H9 (cell line): ENCODE measurements at places on chromosomes 1 and 21. TPM values are rescaled to one million over a fixed set of nuclear protein-coding genes. Genes with fewer than 3 reads are reported as not detected.

The ADAMTS4 gene
- total RNA-seq: 7.0 and 9.1 TPM in 2 replicates

- H3K27ac ChIP-seq: no peak overlapping the region
- no peaks in the 10 kb centered on the region for H3K27me3 ChIP-seq
- no peak overlapping the region for H3K4me3 ChIP-seq
- no peak for DNase-seq
- H3K36me3 ChIP-seq: no peaks in the 10 kb centered on the region
- no peaks in the 10 kb centered on the region for H3K4me1 ChIP-seq
These were observed 3.2 kb downstream of the GSTM2 start for GRCh38 chr1:109671067-109671466.

The LY9 gene
- total RNA-seq: not detected in 2 replicates

DNA sequence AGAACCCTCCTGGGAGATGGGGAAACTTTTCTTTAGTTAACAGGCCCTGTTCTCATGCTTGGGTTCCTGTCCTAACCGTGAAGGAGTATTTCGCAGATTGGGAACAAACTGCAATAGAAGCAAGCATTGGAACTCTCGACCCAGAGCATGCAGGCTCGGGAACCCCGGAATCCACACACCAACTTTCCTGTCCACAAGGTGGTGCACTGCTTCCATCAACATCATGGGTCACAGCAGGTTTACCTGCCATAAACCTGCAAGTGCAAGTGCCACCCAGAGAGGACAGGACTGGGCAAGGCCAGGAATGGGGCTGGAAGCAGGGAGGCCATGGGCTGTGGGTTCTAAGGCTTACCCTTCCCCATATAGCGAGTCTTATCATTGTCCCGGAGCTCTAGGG is 6.9 kb downstream of the ENO1 start:
- H3K27ac ChIP-seq: no peak overlapping the region
- H3K4me1 ChIP-seq: peaks cover 8% of the 10 kb centered on the region; the same call in 1 of the 2 replicates
- no peak for DNase-seq
- peaks cover 98% of the 10 kb centered on the region for H3K36me3 ChIP-seq
- no peak overlapping the region for H3K4me3 ChIP-seq

GRCh38 chr1:183023601-183024316 is 539 bp downstream of the LAMC1 start:
- H3K27ac ChIP-seq: no peak overlapping the region
- H3K27me3 ChIP-seq: no peaks in the 10 kb centered on the region
- H3K4me1 ChIP-seq: peaks cover 7% of the 10 kb centered on the region
- DNase-seq: peak; percentile 90

GRCh38 chr1:233738850-233739249 is 124.9 kb downstream of the KCNK1 start:
- H3K27me3 ChIP-seq: no peaks in the 10 kb centered on the region
- DNase-seq: peak; percentile 74
- no peak overlapping the region for H3K27ac ChIP-seq

DNA sequence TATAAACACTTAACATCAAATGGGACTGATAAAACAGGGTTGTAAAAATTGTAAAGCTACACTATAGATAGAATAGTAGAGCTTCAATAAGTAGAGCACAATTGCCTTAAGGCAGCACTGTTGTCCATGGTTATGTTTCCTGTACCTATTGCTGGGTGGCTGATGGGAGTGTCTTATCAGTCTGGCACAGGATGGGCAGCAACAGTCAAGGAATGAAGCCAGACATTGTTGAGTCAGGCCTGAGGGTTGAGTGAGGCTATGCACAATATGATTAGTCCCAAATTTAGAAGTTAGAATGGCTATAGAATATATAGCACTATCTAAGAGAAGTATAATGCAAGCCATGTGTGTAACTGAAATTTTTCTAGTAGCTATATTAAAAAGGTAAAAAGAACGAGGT is 25.0 kb upstream of the CD1D start:
- no peaks in the 10 kb centered on the region for H3K36me3 ChIP-seq
- H3K4me1 ChIP-seq: no peaks in the 10 kb centered on the region
- no peak overlapping the region for H3K27ac ChIP-seq

- no peaks in the 10 kb centered on the region for H3K4me1 ChIP-seq
- DNase-seq: no peak
- peak overlapping the region; percentile 22 for H3K27ac ChIP-seq
- peak overlapping the region; percentile 98 for H3K4me3 ChIP-seq
These were observed 3.5 kb downstream of the GAS5 start for GRCh38 chr1:173864179-173864867.

- no peak for DNase-seq
- no peak overlapping the region for H3K4me3 ChIP-seq
- no peaks in the 10 kb centered on the region for H3K27me3 ChIP-seq
- no peaks in the 10 kb centered on the region for H3K4me1 ChIP-seq
These were observed 321.7 kb upstream of the USP25 start for GRCh38 chr21:15408089-15408488.

The FCRL1 gene
- not detected in 2 replicates for total RNA-seq

GRCh38 chr21:41837756-41838297 is 41.3 kb downstream of the PRDM15 start:
- peaks cover 33% of the 10 kb centered on the region; the same call in 2 of the 3 replicates for H3K36me3 ChIP-seq
- DNase-seq: no peak
- H3K27me3 ChIP-seq: no peaks in the 10 kb centered on the region
- H3K4me1 ChIP-seq: no peaks in the 10 kb centered on the region
- no peak overlapping the region for H3K27ac ChIP-seq

DNA sequence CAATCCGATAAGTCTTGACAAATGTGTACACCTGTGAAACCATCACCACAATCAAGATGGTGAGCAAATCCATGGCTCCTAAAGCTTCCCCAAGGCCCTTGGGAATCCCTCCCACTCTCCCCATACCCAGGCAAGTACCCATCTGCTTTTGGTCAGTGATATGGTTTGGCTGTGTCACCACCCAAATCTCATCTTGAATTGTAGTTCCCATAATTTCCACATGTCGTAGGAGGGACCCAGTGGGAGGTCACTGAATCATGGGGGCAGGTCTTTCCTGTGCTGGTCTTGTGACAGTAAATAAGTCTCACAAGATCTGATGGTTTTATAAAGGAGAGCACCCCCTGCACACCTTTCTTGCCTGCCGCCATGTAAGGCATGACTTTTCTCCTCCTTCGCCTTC is 14.6 kb upstream of the GUCA2B start:
- no peak overlapping the region for H3K27ac ChIP-seq
- no peaks in the 10 kb centered on the region for H3K27me3 ChIP-seq
- H3K36me3 ChIP-seq: no peaks in the 10 kb centered on the region
- DNase-seq: no peak

DNA sequence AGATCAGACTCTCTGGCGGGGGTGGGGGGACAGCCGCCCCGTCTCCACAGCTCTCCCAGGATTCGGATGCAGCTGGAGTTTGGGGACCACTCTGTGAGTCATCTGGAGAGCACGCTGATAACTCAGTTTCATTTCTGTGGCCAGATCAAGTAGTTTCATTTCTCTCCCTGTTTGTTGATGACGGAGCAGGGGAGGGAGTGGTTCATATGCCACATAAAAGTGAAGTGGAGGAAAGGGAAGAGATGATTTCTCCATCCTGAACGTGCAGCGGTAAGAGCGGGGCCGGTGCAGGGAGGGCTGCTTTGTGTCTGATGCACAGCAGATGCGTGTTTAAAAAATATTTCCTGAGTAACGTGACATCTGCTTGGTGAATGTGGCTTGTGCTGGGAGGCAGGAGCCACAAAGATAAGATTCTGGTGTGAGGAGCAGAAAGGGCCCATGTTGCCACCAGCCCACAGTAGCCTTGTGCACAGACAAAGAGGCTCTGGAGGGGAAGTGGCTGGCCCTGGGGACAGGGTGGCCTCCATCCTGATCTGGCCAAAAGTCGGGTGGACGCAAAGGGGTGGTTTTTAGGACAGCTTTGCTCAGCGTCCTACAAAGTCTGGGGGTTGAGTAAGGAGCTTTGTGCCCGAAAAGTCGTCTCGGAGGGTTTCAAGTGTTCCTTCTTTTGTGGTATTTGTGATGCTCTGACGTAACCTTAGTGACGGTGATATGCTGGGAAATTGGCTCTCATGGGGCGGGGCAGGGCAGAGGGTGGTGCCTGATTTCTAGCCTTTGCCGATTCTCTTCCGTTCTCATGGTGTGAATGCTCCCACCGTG is at the start of gene MX2:
Gene MX2, plus strand, starts transcription at position 242 of the 819 bp plus-strand sequence. CDS start 14,880 bp downstream, outside the sequence.
- H3K27ac ChIP-seq: no peak within 1 kb of the TSS
- DNase-seq: no peak
- H3K4me3 ChIP-seq: no peak within 1 kb of the TSS
- no peaks in the 10 kb centered on the region for H3K27me3 ChIP-seq
- H3K4me1 ChIP-seq: no peaks in the 10 kb centered on the region; the same call in 1 of the 2 replicates

The HUNK gene
- 5.7 and 5.8 TPM in 2 replicates for total RNA-seq

The CA6 gene
- not detected in 2 replicates for total RNA-seq

GRCh38 chr1:153881751-153882150 is 41.0 kb downstream of the GATAD2B start:
- H3K36me3 ChIP-seq: peaks cover 1% of the 10 kb centered on the region; the same call in 1 of the 3 replicates
- no peaks in the 10 kb centered on the region for H3K4me1 ChIP-seq
- no peak for DNase-seq
- H3K4me3 ChIP-seq: no peak overlapping the region
- H3K27me3 ChIP-seq: no peaks in the 10 kb centered on the region
